ENCODE measurements at places on chromosomes 16 and 17.

DNA sequence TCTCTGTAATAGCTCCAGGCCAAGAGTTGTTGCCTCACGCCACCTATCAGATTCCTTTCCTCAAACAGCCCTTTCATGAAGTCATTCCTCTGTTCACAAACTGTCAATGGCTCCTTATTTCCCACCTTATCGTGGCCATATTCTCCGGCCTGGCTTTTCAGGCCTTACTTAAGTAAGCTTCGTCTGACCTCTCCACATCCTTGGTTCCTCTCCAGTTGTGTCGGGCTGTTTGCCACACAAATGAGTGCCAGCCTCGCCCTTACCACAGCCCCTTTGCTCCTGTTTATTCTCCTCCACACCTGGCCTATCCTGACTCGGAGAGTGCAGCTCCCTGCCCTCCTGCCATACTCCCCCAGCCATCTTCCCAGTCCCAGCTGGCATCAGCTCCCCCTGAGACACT lies 2.0 kb downstream of the TP53I13 start:
- peak; percentile 53 for DNase-seq

DNA sequence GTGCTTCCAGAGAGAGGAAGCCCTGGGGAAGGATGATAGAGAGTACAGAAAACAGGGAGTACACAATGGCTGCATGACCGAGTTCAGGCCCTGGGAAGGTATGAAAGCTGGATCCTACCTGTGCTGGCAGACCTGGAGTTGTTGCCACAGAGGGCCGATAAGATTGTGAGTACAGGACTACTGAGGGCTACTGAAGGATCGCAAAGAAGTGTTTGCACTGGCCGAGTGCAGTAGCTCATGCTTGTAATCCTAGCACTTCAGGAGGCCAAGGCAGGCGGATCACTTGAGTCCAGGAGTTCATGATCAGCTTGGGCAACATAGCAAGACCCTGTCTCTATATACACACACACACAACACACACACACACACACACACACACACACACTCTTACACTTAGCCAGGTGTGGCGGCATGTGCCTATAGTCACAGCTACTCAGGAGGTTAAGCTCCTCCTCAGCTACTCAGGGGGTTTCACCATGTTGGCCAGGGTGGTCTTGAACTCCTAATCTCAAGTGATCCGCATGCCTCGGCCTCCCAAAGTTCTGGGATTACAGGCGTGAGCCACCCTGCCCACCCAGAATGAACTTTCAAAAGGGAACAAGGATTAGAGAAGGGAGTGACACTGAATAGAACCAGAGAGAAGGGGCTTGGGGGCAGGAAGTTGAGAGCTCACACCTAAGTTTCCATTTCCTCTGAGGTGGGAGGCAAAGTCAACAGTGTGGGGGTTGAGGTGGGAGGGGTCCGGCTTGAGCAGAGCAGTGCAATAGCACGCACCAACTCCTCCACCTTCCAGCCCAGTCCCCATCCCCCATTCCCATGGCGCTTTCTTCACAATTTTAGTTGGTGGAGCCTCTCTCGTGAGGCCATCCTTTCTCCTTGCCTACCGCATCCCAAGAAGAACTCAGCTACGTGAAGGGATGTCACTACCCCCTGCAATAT lies 7.5 kb downstream of the SCIMP start:
- DNase-seq = no peak

GRCh38 chr17:57461082-57461481 lies 204.8 kb downstream of the MSI2 start:
- no peak for DNase-seq

GRCh38 chr16:64522548-64522947 lies 599.3 kb downstream of the CDH11 start:
- no peak for DNase-seq

DNA sequence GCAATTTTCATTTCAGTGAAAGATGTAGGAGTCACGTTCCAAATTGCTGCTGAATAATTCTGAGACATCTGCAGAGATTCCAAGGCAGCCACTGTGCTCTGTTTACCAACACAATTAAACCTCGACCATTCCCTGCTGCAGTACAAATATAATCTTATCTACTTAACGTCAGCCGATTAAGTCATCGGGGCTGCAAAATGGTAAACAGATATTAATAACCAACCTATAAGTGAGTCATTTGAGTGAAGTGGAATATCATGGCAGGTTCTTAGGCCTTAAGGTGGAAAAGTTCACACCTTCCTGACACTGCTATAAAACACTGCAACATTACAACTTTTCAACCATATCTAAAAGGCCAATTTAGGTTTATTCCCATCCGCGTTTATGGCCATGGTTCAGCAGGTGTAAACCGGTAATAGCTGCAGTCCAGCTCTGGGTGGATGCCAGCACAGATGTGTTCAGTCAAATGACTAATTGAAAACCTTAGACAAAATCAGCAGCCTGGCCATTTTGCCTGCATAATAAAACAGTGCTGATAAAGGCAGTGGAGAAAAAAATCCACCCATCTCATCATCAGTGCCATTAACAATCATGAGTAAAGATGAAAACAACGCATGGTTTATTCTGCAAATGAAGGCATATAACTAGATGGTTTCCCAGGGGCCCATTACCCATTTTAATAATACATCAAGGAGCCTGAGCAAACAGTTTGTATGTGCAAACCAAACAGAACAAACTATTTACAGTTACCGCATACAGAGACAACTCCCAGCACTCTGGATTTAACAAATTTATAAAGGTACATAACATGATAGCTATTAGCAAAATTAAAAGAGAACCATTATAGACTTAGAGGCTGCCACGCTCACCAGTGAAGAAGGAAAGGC lies 202.9 kb upstream of the IRX3 start:
- DNase-seq = no peak

- no peak for DNase-seq
These were observed 69.3 kb downstream of the STXBP4 start for GRCh38 chr17:55037828-55038227.

GRCh38 chr17:40916366-40916765 lies 21.1 kb downstream of the KRT23 start:
- DNase-seq = no peak

GRCh38 chr17:61579961-61580360 lies 11.1 kb downstream of the NACA2 start:
- DNase-seq = no peak

DNA sequence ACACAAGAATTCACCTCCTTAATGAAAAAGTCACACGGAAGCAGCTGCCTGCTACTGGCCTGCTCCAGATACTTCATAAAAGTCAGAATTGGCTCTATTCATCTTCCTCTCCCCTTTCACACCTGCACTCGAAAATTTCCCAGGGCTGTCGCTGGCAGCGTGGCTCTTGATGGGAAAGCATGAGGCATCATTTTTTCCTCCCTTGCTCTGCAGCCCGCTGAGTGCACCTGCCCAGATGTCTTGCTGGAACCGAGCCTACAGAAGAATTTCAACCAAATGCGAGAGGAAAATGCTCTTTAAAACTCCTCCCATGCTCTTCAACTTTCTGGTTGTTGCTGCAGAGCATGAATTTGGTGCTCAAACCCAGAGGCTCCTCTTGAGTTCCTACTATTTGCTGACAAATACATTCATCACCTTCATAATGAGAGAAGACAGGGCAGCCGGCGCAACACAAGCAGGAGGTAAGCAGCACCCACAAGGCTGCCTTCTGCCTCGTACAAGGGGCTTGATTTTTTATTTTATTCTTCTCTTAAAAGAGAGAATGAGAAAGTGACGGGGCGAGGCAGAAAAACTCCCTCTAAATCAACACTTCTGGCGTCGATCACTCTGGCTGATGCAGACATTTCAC lies 146.8 kb downstream of the ZFHX3 start:
- DNase-seq = no peak

GRCh38 chr16:4709481-4709880 lies 16.1 kb downstream of the NUDT16L1 start:
- no peak for DNase-seq

DNA sequence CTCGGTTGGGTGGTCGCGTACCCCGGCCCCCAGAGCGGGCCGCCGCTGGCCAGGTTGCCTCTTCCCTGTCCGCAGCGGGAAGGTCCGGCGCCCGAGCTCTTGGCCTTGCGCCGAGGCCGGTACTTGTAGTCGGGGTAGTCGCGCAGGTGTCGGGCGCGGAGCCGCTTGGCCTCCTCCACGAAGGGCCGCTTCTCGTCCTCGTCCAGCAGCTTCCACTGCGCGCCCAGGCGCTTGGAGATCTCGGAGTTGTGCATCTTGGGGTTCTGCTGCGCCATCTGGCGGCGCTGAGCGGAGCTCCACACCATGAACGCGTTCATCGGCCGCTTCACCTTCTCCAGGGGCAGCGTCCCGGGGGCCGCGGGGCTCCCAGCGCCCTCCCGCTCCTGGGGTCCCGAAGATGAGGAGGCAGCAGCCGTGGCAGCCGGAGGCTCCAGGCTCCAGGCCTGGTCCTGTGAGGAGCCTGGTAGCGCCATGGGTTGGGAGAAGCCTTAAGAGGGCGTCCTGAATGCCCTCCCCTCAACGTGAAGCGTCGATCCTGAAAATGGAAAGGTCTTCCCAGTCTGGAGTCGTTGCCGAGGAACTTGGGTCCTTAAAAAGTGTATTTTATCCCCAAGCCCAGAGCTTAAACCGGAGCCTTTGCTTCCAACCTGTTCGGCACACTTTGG lies 558 bp downstream of the SOX15 start:
- peak; percentile 89 for DNase-seq

GRCh38 chr17:41869426-41869825 lies 4.2 kb upstream of the KLHL11 start:
- DNase-seq = no peak

GRCh38 chr16:85514598-85515318 lies 98.4 kb upstream of the GSE1 start:
- DNase-seq = peak; percentile 83

- DNase-seq = no peak
These were observed 56.7 kb upstream of the ERCC4 start for GRCh38 chr16:13863075-13863765.

DNA sequence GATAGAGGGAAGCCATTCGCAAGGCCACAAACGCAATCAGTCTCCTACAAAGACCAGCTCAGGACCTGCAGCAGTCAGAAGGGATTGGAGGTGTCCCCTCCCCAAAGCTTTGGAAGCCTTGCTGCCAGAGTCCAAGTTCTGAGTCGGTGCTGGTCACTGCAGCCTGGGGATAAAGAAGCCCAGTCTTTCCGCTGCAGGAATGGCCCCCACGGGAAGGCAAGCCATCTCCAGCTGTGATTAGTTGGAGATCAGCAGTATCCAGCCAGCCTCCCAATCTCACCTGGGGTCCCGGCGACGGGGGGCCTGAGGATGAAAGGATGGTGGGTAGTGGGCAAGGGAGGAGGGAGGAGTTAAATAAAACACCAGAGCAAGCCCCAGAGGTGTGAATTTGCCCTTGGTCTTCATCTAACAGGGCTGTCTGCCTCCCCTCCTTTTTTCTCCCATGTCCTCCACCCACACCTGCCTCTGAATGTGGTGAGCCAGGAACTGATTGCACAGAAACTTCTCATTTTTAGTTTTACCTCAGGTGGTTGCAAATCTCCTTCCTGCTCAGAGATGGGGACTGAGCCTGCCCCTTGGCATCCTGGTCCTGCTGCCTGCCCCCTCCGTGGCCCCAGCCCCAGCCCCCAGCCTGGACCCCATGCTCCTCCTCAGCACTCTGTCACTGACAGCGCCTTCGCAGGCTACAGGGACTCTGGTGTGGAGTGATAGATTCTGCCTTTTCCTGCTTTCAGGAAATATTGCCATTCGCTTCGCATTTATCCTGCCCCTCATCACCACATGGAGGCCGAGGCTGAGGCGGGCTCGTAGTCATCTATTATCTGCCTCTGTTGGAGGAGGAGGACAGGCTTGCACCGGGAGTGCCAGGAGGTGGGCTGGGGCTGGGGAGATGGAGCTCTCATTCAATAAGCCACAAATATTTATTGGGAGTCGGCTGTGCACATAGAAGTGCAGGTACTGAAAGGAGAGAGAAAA lies 262.9 kb upstream of the SDK2 start:
- DNase-seq = peak; percentile 48

GRCh38 chr17:67379251-67379630 lies 2.2 kb downstream of the PITPNC1 start:
- DNase-seq = no peak

- DNase-seq = no peak
These were observed 21.0 kb downstream of the COQ7 start for GRCh38 chr16:19088341-19088916.

- no peak for DNase-seq
These were observed 32.8 kb downstream of the BEAN1 start for GRCh38 chr16:66459878-66460277.

DNA sequence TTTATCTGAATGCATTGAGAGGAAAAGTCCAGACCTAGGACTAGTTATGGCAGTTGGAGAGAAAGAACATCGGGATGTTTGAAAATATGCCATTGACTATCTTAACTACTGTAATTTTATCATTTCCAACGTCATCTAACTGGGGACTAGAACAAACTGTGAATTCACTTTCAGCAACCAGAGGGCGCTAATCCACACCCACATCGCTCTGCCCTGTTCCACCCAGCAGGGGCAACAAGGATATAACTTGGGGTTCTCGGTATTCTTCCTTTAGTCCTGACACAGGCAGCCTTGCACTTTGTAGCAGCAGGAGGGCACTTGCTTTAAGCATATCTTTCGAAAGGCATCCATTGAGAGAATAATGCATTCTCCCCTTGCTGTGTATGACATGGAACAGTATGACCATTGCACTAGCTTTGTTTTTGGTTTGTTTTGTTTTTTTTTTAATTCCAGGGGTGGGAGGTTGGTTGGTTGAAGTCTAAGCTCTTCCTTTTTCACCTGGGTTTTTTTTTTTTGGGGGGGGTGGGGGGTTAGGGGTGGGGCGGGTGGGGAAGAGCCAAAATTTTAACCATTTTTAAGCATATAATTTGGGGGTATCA lies 31.5 kb downstream of the SIAH1 start:
- DNase-seq = no peak

DNA sequence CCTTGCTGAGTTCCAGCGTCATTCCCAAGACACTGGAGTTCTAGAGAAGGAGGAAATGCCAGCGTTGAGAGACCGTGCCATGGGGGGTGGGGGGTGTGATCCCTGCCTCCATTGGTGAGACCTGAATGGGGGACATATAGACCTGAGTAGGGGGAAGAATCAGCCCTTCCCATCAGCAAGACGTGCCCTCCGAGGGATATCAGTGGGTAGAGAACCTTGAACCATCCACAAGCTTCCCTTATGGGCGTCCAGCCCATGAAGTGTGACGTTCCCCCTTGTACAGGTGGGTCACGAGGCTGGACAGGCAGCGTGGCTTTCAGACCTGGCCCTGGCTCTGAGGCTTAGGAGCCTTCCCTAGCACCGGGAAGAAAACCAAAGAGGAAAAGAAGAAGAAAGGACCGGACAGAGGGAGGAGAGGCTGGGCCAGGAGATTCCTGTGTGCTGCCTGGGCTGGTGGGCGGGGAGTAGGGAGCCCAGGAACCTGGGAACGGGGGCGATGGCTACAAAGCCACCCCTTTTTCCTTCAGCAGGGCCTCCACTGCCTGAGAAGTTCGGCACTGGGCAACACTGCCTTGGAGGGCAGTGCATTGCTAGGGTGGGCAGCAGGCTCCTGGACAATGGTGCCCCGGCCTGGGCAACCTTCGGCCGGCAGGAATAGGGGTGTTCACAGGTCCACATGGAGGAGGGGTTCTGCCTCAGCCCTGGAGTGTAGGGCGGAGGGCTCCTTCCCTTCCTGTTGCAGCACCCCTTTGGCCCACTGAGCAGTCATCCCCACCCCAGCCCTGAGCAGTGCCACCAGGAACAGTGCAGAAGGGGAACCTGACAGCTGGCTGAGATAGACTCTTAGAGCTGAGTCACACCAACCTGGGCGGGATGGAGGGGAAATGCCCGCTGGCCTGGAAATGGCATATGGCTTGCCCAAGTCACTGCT lies 7.2 kb downstream of the RAB11FIP4 start:
- no peak for DNase-seq

- peak; percentile 78 for DNase-seq
These were observed 7.1 kb downstream of the BCAR1 start for GRCh38 chr16:75244225-75244809.

- DNase-seq = peak; percentile 95
These were observed 222.5 kb upstream of the GSE1 start for GRCh38 chr16:85390511-85391174.

Data from right atrium auricular region (tissue), 2 donors.